ENCODE measurements at places on chromosomes 5 and 9. TPM values are rescaled to one million over a fixed set of nuclear protein-coding genes. Genes with fewer than 3 reads are reported as not detected.

- DNase-seq = no peak
Measured at GRCh38 chr9:111969622-111970021, 73.0 kb downstream of the UGCG start.

DNA sequence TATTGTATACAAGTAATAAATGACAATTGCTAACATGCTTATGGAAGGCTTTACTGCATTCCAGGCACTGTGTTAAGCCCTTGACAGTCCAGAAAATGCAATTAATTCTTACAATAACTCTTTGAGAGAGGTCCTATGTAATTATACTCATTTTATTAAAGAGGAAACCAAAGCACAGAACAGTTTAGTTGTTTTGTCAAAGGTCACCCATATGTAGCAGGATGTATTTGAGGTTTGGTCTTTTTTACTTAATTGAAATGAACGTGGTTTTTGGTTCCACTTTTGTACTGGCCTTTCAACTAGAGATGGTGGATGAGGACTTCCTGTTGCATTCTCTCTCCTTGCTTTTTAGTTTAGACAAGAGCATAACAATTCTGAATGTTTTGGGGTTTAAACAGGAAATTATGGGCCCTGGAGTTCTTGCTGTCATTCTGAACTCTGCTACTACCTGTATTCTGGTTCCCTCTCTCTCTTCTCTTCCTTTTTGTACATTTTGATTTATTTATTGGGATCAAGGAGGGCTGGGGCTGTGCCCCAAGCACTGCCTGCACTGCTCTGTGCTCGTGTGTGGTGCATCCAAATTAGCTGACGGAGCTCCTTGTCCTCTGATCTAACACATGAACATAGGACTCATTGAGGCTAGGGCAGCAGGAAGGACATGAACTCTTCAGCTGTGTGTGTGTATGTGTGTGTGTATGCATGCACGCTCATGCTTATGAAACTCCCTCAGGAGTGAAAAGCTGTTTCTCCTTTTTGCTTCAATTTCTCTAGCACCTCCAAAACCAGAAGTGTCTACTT, 47.4 kb downstream of the SLC28A3 start:
- DNase-seq = no peak

DNA sequence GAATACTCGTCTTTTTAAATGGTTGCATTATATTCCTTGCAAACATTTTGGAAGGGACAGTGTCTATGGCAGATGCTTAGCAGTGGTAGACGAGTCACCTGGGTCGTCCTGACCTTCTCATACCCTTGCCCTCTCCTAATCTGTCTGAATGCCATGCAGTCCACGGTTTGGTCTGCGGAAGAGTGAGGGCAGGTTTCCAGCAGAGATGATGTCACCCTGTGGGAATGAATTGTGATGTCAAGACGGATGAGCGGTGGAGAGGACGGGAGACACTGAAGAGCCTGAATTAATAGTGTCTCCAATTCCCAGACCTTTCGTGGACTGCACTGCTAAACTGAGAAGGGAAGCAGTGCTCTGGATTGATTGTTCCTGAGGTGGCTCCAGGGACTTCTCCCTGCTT, 329.0 kb upstream of the PANK3 start:
- DNase-seq = no peak

DNA sequence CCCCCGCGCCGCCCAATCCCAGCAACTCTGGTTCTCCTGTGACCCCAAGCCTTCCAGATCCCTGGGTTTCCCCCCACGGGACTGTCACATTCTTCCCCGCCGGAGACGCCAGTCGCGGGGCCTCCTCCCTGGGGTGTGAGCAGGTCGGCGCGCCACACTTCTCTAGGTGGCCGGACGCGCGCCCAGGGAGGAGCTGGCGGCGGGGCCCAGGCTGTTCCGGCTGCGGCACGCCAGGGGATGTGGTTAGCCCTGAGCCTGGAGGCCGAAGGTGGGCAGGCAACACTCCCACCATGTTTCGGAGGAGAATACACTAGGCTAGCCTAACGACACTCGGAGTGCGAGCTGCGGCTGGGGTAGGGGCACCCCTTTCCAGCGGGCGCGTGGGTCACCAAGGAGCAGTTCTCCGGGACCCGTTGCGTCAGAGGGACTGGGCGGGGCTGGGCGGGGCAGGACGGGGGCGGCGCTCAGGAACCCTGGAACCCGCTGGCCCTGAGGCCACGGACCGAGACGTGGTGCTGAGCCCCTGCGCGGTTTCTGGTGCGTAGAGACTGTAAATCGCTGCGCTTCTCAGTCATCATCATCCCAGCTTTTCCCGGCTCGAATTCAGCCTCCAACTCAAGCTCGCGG, at the start of gene SLC27A6:
SLC27A6 (plus strand) TSS at position 478 of the 627 bp plus-strand sequence. CDS start 650 bp downstream, outside the sequence.
- peak; percentile 30 for DNase-seq

DNA sequence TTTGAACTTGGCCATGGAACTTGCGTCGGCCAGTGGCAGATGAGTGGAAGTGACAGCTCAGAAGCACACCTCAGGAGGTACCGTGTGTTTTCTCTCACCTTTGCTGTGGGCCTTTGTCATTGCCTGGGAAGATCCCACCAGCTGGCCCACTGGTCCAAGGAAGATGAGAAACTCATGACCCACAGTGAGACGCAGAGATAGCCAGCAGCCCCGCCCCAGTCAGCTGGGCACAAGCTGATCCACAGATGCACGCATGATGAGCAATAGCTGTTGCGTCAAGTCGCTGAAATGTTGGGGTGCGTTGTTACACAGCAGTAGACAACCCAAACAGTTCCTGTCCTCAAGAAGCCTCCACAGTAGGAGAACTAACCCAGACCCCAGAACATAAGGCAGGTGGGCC, 30.8 kb upstream of the UNC5A start:
- DNase-seq = no peak

- no peak for DNase-seq
Measured at GRCh38 chr9:123081824-123082223, 48.4 kb downstream of the GPR21 start.

DNA sequence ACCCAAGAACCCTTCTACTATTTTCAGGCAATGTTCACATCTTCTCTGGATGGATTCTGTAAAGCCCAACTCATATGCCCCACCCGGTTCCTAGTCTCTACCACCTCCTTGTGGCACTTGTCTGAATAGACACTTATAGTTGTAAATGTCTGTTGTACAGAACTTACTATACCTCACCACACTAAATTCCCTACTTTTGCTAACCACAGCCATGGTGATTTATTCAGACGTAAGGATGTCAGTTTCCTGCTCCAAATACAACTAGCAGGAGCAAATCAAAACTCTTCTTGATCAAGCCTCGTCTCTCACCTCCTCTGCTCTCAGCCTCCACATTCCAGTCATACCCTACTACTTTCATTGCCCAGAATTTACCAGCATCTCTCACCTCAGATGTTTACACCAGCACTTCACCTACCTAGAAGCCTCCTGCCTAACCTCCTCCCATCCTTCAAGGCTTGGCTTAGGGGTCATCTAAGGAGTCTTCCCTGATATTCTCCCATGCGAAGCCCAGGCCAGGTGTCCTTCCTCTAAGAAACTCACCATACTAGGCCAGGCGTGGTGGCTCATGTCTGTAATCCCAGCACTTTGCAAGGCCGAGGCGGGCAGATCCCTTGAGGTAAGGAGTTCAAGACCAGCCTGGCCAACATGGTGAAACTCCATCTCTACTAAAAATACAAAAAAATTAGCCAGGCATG, 75.5 kb downstream of the MAPKAP1 start:
- peak; percentile 25 for DNase-seq

- no peak for DNase-seq
Measured at GRCh38 chr5:137938751-137939143, 49.5 kb downstream of the PKD2L2 start.

- DNase-seq = no peak
Measured at GRCh38 chr5:72476275-72476674, 30.9 kb downstream of the ZNF366 start.

- no peak for DNase-seq
Measured at GRCh38 chr5:15132816-15133405, 261.3 kb upstream of the ANKH start.

DNA sequence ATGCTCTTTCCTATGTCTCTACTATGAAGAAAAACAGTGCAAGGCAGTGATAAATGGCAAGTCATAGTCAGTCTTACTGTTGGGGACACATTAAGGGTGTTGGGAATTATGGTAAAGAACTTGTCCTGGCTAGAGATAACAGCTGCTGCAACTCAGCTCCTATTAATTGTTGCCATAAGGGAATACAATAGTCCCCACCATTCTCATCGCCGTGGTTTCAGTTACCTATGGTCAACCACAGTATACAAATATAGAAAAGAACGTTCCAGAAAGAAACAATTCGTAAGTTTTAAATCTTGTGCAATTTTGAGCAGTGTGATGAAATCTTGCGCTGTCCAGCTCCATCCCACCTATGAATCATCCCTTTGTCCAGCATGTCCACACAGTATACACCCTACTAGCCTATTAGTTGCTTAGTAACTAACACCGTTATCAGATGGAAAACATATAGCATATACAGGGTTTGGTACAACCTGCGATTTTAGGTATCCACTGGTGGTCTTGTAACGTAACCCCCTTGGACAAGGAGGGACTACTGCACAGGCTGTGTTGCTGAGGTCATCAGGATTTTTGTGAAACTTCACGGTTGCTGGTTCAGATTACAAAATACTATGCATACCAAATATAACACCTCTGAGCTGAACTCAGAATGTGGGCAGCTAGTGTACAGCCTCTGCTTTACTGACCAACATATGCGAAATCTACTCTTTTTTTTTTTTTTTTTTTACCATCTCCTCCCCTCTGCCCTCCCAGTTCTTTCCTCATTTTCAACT, 53.5 kb downstream of the ZFR start:
- no peak for DNase-seq

DNA sequence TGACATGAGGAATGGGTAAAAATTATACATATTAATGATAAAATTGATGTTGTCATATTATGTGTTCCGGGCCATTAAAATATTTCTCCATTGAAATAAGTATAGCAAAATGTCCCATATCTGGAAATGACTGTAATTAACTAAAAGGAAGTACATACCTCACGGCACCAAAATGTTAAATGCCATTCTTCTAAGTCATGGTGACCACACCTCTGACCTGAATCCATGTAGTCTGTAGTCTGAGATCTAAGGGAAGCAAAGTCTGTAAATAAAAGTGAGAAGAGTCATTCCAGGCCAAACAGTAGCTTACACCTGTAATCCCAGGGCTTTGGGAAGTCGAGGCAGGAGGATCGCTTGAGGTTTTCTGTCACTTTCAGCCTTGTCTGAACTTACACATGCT, 8.7 kb upstream of the GDA start:
- DNase-seq = no peak

- DNase-seq = no peak
Measured at GRCh38 chr9:119839888-119840287, 470.7 kb upstream of the BRINP1 start.

GRCh38 chr9:4315582-4316215, 15.8 kb upstream of the GLIS3 start:
- DNase-seq = no peak

GRCh38 chr5:142918959-142919635, 148.9 kb downstream of the ARHGAP26 start:
- no peak for DNase-seq

DNA sequence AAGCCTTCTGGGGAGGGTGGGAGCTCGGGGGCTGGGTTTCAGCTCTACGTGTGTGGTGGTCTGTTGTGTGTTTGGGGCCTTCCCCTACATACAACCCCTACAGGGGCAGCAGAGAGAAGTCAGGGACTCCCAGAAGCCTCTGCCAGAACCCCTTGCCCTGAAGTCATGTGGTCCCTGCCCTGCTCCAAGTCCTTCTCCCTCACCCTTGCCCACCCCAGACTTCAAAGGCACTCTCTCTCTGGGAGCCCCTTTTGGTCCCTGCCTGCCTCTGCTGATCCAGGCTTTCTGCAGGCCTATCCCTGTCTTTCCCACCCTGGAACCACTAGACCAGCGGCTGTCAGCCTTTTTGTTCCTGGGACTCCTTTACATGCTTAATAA, 61.1 kb upstream of the PSD2 start:
- DNase-seq = no peak

- no peak for DNase-seq
Measured at GRCh38 chr9:14780251-14780650, 57.7 kb upstream of the CER1 start.

GRCh38 chr5:69083412-69083811, 10.4 kb upstream of the SLC30A5 start:
- no peak for DNase-seq

DNA sequence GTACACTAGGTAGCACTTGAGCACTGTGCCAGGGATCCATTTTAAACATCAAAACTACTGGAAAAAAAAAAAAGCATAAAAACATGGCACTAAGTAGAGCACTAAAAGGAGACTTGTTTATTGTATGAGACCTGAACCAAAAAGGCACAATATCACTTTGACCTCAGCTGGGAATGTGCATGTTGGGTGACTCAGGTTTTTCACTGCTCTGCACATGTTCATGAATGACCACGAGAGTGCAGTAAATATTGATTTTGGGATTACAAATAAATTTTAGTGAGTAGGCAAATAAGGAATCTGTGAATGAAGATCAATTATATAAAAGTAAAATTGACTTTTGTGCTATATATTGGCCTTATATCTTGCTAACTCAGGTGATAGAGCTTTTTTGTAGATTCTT, 11.8 kb downstream of the RMI1 start:
- DNase-seq = no peak

- no peak for DNase-seq
Measured at GRCh38 chr9:109969011-109969410, 189.0 kb downstream of the PALM2AKAP2 start.

GRCh38 chr5:137792303-137792702, 38.1 kb upstream of the HNRNPA0 start:
- no peak for DNase-seq

- DNase-seq = no peak
Measured at GRCh38 chr5:87183896-87184295, 83.8 kb upstream of the RASA1 start.

- no peak for DNase-seq
Measured at GRCh38 chr9:135093911-135094584, 6.6 kb downstream of the OLFM1 start.

GRCh38 chr5:138025285-138025684, 7.6 kb downstream of the FAM13B start:
- no peak for DNase-seq

GRCh38 chr9:37238122-37238521, 117.7 kb downstream of the ZCCHC7 start:
- DNase-seq = no peak

- DNase-seq = no peak
Measured at GRCh38 chr5:36724467-36725332, 118.3 kb downstream of the SLC1A3 start.

DNA sequence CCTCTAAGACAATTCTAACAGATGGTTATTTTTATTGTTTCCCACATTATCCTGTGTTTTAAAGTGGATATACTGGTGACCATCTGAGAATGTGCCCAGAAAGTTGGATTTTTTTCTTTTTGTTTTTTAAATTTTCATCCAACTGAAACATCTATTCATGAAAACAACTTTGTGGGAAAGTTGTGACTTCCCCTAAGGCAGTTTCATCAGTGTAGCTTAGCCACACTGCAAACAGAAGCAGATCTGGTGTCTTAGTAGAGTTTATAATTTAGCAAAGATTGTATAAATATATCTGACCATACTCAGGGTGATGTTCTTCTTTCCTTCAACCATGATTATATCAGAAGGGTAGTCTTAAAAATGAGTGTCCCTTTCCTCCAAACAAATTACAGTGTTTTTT, 1241.3 kb downstream of the MAT2B start:
- no peak for DNase-seq

ADGRV1 gene
- total RNA-seq = 98.6 TPM

FCN2 gene
- total RNA-seq = not detected

ASPN gene
- total RNA-seq = 5.3 TPM

OR13C8 gene
- not detected for total RNA-seq

GRM6 gene
- under 0.01 TPM for total RNA-seq

CAAP1 gene
- 23.6 TPM for total RNA-seq

CETN3 gene
- total RNA-seq = 22.8 TPM

SPARC gene
- total RNA-seq = 74.6 TPM

ANKRD33B gene
- 1.6 TPM for total RNA-seq

SPATA31C1 gene
- not detected for total RNA-seq

MEIKIN gene
- not detected for total RNA-seq

GRIN1 gene
- 29.8 TPM for total RNA-seq

PTPA gene
- total RNA-seq = 55.0 TPM

KIAA0825 gene
- total RNA-seq = 41.2 TPM

All from frontal cortex (tissue), 4 donors.